ENCODE measurements at places on chromosomes 3 and 15.

DNA sequence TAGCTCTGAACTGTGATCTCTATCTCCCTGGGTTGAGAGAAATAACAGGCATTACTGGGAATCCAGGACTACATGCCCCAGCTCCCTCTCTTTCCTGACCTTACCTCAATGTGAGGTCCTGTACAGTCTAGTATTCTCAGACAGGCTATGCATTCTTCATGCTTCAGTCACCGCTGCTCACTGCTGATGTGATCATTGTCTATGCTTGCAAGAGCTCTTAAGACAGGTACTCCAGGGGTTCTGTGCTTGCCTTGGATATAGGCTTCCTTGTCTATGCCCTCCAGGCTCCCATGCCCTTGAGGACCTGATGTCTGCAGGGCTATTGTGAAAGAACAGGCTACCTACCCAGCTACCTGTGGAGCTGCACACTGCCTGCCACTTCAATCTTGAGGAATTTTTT lies 183.6 kb downstream of the MBNL1 start:
- DNase-seq, result no peak

DNA sequence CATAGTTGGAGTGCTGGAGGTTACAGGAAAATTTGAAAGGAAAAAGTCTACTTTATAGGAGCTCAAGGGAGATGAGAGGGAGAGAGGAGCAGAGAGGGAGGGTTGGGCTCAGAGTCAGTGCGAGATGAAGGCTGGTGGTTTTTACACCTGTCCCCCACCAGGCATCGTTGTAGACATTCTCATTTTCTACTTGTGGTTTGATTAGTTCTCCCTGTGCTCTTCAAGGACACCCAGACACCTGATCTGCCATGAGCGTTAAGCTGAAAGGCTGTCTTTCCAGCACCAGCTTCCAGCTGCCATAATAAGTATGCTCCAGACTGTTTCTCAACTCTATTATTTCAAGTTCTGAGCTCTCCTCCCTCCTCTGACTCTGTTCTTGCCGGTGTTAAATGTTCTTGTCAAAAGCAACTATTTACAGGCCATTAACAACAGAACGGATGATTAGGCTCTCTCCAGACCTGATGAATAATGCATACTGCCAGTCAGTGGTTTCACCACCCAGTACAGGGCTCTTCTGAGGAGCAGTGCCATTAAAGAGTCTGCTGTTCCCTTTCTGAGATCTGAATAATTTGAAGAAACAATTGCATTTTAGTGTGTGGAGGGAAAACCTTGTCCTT lies 514.6 kb upstream of the MCTP2 start:
- DNase-seq, result no peak

DNA sequence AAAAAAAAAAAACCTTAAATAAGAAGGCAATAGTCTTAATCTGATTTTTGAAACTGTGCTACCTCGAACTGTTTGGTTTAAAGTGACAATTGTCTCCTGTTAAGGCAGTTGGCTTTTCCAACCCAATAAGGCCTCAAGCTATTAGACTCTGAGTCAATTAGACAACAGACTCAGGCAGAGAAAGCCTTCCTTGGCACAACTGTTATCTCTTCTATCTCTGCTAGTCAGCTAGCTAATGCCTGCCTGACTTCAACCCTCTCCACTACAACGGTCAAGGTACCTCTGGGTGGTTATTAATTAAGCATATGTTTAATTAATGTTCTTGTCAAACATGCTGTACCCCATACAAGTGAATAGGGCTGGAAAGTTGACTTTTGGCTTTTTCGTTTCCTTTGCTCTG lies 110.2 kb upstream of the NLGN1 start:
- no peak for DNase-seq

DNA sequence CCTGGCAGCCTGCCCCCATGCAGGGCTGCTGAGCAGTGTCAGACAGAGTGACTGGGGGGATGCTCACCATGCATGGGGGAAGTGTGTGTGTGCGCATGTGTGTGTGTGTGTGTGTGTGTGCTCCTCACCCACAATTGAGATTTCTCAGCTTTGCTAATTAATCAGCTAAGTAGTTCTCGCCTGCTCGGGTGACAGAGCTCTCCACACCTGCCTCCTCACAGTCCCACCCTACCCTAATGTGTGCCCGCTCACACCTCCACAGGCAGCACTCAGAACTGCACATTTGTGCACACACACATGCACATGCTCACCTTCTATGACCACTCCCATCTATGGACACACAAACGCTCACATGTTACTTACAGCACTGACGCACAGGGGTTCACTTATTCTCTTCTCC lies 37.3 kb downstream of the CACNA2D2 start:
- DNase-seq, result no peak

GRCh38 chr3:118593277-118593670 lies 441.4 kb downstream of the IGSF11 start:
- DNase-seq, result no peak

GRCh38 chr3:174202116-174202515 lies 657.0 kb upstream of the NAALADL2 start:
- DNase-seq, result no peak

- peak; percentile 95 for DNase-seq
These were observed 62.9 kb downstream of the FBN1 start for GRCh38 chr15:48582452-48583247.

GRCh38 chr3:113249111-113249510 lies 37.8 kb downstream of the BOC start:
- peak; percentile 40 for DNase-seq

GRCh38 chr15:99614749-99615288 lies 49.0 kb downstream of the MEF2A start:
- DNase-seq, result no peak

DNA sequence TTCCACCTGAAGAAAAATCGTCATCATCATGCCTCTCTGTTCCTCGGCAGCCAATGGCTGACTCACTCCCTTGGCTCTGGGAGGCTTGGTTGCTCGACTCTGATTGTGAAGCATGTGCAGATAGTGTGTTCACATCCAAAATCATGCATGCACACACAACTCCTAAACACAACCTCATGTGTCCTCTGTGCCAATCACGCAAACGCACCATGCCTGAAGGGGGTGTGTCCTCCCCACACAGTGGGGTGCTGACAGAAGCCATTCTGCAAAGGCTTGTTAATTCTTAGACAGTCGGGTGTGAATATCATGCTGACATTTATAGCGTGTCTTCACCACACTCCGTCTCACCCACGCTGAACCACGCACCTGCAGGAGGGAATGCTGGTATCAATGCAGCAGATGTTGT lies 11.4 kb upstream of the CCDC174 start:
- no peak for DNase-seq

DNA sequence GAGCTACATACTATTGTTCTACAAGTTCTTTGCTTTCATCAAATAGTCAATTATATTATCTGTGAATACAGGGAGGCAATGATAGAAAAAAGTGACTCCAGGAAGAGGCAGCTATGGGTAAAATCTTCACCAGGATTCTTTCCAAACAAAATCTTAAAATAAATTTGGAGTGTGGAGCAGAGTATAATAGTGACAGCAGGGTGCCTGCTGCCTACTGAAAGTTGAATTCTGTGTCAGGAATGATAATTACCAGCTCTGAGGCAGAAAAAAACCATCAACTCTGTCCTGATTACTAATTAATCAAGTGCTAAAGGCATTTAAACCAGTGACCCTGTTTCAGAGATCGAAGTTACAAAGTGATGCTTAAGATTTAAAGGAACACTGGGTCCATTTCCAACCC lies 148.0 kb downstream of the DIPK2A start:
- DNase-seq, result no peak

GRCh38 chr3:52328536-52329080 lies 12.5 kb downstream of the DNAH1 start:
- no peak for DNase-seq

DNA sequence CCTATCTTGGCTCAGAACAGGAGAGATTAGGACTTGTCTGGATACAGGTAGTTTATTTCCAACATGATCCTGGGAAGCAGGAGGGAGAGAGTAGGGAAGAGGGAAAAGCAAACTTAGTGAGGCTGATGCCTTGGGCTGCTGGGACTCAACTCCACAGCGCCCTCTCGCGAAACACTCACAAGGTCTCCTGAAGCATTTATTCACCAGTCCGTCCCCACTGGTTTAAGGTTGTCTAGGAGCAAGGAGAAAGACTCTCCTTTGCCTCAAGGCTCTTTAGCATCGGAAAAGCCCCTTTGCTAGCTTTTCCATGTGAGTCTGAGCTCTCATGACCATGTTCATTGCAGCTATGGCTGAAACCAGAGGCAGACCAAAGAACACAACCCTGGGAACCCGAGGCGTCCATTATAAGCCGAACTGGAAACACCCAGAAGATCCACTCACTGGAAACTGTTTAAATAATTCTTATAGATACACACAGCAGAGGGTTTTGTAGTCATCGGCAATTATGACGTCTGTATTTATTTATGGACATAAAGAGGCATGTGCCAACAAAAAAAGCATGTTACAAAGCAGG lies 244.5 kb downstream of the CD47 start:
- DNase-seq, result no peak

GRCh38 chr15:50358845-50359244 lies 3.8 kb upstream of the GABPB1 start:
- DNase-seq, result no peak

GRCh38 chr15:99630607-99631131 lies 64.9 kb downstream of the MEF2A start:
- no peak for DNase-seq

GRCh38 chr3:9081184-9081818 lies 118.0 kb upstream of the RAD18 start:
- no peak for DNase-seq

- DNase-seq, result no peak
These were observed 71.2 kb downstream of the SSUH2 start for GRCh38 chr3:8573342-8573926.

- no peak for DNase-seq
These were observed 32.3 kb downstream of the NKIRAS1 start for GRCh38 chr3:23884481-23884880.

- no peak for DNase-seq
These were observed 486.1 kb downstream of the DIPK2A start for GRCh38 chr3:144457758-144458157.

DNA sequence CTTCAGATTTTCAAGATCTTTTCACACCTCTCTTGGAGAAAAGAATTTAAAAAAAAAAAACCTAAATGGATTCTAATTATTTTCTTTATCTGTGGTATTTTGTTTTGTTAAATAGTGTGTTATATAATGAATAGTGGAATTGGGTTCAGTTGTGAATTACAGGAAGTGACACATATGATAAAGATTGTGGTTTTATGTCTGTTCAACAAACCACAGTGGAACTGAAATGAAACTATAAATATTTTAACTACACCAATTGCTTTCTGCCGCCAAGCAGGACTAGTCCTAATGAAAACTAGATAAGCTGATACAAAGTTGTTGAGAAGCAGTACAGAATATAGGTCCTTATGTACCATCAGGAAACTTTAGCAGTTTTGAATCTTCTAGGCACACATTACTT lies 121.6 kb downstream of the UBE2E2 start:
- no peak for DNase-seq

- DNase-seq, result no peak
These were observed 171.7 kb downstream of the C3orf38 start for GRCh38 chr3:88321363-88322050.

GRCh38 chr15:79535536-79535935 lies 103.4 kb downstream of the MINAR1 start:
- DNase-seq, result no peak

GRCh38 chr3:173711619-173712018 lies 314.1 kb downstream of the NLGN1 start:
- DNase-seq, result no peak

DNA sequence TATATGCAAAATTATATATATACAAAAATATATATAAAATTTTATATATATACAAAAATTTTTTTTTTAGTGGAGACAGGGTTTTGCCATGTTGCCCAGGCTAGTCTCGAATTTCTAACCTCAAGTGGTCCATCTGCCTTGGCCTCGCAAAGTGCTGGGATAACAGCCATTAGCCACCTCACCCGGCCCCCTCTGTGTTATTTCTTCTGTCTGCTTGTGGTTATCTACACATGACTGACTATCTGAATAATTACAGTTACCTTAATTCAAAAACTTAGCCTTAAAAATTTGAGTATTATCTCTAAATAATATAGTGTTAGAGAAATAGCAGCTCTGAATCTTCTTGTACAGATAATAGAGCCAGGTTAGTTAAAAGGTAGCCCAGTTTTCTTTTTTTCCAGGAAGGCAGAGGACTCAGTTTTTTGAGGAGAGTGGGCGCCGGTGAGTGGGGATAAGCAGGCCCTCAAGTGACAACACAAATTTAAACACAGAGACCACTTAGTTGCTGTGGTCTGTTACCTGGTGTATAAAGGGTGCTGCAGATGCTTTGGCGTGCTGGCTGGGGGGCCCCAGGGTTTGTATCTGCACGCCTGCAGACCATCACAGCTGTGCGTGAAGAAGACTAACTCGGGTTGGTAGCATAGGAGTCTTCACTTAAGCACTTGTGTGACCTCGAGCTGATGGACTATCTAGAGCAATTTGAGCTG lies 83.7 kb downstream of the TRAK1 start:
- DNase-seq, result no peak

DNA sequence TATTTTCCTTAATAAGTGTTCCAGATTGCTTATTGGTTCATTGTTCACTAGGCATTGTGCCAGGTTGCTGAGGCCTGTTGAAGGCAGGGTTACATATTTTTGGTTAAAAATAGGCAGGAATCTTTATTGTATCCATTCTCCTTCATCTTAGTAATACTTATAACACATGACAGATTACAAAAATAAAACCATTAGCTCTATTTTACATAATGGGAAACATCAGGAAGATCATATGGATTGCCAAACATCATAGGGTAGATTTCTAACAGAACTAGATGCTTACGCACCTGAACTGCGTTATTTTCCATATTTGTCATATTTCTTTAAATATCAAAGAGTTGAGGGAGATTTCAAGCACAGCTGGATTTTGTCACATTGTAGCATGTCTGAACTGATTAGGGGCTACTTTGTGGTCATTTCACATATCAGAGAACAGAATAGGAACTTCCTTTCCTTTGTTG lies 462.9 kb upstream of the SGO1 start:
- no peak for DNase-seq

- no peak for DNase-seq
These were observed 171.7 kb downstream of the FNDC3B start for GRCh38 chr3:172211123-172211522.

DNA sequence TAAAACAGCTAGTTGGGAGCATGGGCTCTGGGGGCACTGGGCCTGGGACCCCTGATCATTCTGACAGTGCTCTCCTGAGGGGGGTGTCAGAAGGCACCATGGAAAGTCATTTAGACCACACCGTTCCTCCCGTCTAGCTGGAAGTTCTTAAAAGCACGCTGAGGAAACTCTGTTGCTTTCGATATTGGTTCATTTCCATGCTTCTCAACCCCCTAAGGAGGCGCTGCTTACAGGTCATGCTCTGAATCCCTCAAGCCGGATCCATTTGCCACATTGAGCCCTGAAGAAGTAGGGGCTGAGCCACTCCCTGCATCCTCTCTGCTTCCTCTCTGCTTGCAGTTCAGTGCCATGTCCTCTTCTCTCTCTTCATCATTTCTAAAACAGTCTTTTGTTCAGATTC lies 187.2 kb downstream of the CACNA2D3 start:
- DNase-seq, result no peak

- no peak for DNase-seq
These were observed 103.4 kb downstream of the WNT7A start for GRCh38 chr3:13776253-13777050.

DNA sequence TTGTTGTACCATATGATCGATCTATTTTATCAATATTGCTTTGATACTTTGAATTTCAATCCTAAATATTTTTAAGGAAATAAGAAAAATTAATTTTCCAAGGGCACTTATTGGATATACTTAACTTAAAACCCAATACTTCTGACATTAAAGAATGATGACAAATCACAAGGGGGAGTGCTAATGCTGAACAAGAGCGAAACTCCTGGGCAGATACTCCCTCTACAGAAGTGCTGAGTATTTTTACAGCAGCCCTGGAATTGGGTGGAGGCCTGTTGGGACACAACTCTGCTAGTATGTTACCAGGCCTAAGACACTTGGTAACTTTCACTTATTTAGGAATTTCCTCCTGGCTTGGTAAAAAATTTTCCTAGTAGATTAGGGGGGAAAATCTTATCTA lies 46.2 kb downstream of the DENND6A start:
- no peak for DNase-seq

Measured in AG04449 (cell line).